ENCODE measurements at places on chromosomes 12 and 14.

DNA sequence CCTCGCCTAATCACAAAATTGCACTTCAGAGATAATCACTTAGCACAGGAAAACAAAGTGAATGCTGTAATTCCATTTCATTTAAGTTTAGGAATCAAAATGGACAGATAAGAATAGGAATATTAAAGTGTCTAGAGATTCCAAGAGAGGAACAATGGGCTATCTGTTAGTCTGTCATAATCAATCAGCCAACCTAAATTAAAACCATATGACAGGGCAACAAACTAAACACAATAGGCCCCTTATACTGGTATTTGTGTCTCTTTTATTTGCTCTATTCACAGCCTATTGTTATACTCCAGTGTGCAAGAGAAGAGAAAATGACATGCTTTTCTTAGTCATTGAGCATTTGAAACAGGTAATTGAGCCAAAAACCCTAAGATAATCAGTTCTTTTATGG is 259.4 kb downstream of the PRKD1 start:
- DNase-seq: no peak

DNA sequence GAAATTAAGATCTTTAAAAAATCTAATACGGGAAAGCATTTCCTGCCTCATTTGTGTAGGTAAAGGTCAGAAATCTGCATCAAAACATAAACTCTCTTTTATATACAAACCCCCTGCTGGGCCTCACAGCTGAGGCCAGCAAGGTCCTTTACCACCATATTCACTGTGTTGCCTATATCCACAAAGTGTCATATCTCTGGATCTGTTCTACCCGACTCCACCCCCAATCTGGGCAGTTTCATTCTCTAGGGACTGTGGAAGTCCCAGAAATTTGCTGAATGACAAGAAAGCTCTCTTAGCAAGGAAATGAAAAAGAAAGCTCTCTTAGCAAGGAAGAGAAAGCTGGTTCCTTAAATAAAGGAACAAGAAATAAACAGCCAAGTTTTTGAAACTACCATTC is 301.7 kb downstream of the KCNH5 start:
- no peak for DNase-seq

GRCh38 chr12:28222081-28222700 is 31.9 kb downstream of the CCDC91 start:
- DNase-seq: peak; percentile 77

DNA sequence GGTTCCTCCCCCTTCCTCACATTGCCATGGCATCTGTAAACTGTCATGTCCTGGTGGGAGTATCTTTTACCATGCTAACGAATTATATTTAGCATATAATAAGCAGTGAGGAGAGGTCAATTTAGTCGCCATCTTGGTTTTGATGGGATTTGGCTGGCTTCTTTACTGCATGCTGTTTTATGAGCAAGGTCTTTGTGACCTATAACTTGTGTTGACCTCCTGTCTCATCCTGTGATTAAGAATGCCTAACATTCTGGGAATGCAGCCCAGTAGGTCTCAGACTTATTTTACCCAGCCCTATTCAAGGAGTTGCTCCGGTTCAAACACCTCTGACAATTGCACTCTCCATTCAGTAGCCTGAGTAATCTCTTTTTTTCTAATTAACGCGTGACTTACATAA is 2.1 kb upstream of the EIF4B start:
- no peak for DNase-seq

DNA sequence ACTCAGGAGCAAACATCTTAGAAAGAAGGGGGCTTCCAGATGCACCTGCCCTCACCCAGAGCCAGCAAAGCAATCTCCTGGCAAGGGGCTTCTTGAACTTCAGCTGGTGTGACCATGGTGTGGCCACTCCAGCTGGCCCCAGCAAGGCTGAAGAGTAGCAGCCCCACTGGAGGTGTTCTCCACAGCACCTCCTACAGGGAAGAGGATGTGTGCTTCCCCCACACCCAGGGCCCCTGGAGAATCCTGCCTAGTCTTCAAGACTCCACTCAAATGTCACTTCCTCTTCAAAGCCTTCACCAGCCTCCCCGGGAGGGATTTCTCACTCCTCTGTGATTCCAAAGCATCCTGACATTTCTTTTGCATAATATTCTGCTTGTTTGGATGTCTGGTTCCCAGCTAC is 8.5 kb downstream of the RAB15 start:
- no peak for DNase-seq

DNA sequence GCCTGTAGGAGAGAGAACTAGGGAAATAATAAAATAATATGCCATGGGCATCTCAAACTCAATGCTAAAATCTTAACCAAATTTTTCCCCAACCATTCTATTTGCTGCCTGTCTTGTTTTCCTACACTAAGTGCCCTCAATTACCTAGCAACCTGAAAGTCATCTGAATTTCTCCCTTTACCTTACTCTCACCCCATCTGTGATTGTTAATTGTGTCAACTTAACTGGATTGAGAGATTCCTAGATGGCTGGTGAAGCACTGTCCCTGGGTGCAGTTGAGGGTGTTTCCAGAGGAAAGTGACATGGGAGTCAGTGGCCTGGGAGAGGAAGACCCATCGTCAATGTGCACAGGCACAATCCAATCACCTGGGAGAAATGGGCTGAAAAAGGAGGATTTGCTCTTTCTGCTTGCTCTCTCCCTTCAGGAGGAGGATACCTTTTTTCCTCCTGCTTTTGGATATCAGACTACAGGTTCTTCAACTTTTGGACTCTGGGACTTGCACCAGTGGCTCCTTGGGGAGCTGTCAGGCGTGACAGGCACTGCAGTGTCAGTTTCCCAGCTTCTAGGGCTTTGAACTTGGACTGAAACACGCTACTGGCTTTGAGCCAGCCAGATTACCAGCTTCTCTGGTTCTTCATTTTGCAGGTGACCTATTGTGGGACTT is 100.1 kb downstream of the PPP1R12A start:
- no peak for DNase-seq

GRCh38 chr12:117102800-117103181 is 3.6 kb upstream of the TESC start:
- no peak for DNase-seq

DNA sequence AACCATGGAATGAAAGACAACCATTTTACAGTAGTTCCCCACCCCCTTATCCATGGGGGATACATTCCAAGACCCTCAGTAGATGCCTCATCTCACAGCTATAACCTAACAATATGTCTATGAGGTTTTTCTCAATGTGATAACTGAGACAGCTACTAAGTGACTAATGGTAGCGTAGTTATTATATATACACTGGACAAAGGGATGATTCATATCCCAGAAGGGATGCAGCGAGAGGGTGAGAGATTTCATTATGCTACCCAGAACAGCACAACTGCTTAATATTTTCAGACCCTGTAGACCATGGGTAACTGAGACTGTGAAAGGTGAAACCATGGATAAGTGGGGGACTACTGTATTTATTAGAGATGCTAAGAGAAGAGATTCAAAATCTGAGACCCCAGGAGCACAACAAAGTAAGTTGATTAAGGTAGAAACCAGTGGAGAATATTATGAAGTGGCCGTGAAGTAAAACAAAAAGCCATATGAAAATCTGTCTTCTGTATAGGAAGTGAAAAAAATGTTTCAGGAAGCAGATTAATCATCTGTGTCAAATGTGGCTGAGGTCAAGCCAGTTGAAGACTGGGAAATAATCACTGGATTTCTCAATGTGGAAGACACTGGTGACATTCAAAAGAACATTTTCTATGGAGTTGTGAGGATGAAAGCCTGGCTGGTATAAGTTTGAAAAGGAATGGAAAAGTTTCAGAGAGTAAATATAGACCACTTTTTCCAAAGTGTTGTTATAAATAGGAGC is 77.2 kb downstream of the RPL10L start:
- no peak for DNase-seq

DNA sequence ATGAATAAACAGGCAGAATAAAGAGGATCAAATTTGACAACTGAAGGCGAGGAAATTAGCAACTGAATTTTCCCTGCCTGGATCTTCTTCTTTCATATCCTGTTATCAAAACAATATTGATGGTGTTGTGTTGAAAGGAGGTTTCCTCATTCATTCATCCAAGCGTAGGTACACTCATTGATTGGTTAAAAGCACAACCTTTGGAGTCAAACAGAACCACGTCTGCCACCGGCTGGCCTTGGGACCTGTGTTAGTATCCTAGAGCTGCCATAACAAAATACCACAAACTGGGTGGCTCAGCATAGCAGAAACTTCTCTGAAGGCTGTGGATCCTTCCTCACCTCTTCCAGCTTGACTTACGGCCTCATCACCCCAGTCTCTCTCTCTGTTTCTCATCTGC is 268.6 kb upstream of the PWP1 start:
- no peak for DNase-seq

- DNase-seq: no peak
Observed at GRCh38 chr12:50984586-50985298, 32.4 kb downstream of the HIGD1C start.

GRCh38 chr12:76190299-76190698 is 105.8 kb upstream of the NAP1L1 start:
- DNase-seq: no peak

- DNase-seq: no peak
Observed at GRCh38 chr14:104360501-104360900, 219.1 kb upstream of the C14orf180 start.

GRCh38 chr12:24975425-24975824 is 26.5 kb upstream of the BCAT1 start:
- no peak for DNase-seq

GRCh38 chr12:57846577-57847319 is at the start of gene CTDSP2:
Gene CTDSP2, minus strand, starts transcription at chr12:57846729. Its CDS starts 294 bp downstream, at chr12:57846435.
- DNase-seq: peak; percentile 76

GRCh38 chr12:97167598-97167997 is 260.5 kb downstream of the NEDD1 start:
- DNase-seq: no peak

- no peak for DNase-seq
Observed at GRCh38 chr14:84610086-84610485, 919.9 kb upstream of the FLRT2 start.

DNA sequence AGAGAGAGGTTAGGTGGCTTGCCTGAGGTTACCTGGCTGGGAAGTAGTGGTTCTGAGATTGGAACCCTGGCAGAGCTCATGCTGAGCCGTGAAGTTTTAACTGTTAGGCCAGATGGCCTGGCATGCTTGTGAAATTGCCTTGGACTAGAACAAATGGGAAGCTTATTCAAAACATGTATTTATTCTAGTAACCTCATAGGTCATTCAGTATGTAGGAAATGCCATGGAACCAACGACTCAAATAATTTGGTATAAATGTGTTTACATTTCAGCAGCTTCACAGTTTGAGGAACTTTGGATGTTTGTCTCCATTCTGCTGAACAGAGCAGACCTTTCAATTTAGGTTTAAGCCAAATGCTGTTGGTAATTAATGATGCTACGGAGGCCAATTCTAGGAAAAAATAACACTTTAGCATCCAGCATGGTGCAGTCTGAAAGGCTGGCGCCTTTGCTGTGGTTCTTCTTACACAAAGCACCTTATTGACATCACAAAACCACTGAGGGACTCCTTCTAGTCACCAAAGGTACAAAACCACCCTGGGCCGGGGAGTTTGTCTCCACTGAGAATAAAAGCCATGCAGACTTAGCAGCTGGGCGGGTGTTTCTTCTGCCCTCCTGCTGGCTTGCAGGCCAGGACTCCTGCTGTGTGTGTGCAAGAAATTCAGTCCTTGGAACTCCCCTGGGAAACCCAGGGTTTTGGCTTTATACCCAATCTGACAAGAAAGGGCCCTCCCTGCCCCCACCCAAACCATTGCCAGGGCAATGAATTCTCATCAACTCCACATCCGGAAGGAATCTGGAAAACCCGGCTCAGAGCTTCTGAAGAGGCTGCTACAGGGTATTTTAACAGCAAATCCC is 64.2 kb downstream of the ELK3 start:
- no peak for DNase-seq

DNA sequence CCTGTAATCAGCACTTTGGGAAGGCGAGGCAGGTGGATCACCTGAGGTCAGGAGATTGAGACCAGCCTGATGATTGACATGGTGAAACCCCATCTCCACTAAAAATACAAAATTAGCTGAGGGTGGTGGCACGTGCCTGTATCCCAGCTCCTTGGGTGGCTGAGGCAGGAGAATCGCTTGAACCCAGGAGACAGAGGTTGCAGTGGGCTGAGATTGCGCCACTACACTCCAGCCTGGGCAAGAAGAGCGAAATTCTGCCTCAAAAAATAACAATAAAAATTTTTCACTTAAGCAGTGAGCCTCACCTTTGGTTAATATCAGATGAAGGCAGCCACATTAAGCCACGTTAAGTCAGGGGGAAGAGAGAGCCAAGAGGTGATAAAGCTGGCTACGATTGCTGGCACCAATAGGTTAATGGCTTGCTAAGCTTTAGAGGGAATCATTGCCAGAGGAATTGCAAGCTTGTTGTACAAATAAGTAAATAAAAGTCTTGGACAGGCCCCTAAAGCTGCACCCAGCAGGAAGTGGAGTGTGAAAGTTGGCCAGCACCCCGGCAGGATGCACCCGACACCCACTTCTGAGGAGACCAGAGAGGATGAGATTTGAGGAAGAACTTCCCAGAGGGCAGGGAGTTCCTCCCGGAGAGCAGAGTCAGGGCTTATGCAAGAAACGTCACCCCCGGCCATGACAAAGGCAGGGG is 41.3 kb upstream of the TESC start:
- DNase-seq: no peak

- no peak for DNase-seq
Observed at GRCh38 chr12:123940627-123940966, 32.0 kb downstream of the CCDC92 start.

DNA sequence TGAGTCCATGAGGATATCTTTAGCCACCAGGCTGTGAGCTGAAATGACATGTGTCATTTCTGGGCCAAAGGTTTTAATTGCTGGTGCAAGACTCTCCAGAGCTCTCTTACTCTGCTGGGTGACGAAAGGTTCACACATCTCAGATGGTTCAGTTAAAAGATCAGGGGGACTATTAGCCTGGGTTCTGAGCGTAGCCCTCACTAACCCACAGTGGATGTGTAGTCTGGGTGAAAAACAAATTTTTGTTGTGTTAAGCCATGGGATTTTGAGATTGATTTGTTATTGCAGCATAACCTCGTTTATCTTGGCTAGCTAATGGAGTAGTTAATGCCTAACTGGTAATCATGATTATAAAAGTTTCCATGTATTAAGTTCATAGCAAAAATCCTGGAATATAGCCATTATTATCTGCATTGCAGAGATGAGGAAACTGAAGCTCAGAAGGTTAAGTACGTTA is 251.5 kb downstream of the RMST start:
- DNase-seq: no peak

- peak; percentile 7 for DNase-seq
Observed at GRCh38 chr12:117063162-117063911, 35.9 kb downstream of the TESC start.
